GM12865 (cell line): ENCODE measurements at places on chromosomes 1 and 21.

DNA sequence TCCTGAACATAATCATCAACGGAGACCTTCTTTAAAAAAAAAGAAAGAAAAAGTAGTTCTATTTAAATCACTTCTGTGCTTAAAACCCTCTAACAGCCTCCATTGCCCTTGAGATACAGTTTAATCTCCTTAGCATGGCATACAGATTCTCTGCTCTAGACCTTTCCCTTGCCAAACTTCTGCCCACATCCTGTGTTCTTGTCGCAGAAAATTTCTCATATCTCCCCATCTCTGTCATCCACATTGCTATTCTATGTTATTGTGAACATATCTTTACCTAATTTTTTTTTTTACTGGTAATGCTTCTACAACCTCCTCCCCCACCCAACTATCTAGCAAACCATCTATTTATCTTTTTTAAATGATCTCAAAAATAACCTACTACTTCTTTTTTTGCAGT, 135.7 kb upstream of the PROX1 start:
- no peak for DNase-seq

GRCh38 chr1:1407636-1408318, 684 bp upstream of the MRPL20 start:
- peak; percentile 63 for DNase-seq

DNA sequence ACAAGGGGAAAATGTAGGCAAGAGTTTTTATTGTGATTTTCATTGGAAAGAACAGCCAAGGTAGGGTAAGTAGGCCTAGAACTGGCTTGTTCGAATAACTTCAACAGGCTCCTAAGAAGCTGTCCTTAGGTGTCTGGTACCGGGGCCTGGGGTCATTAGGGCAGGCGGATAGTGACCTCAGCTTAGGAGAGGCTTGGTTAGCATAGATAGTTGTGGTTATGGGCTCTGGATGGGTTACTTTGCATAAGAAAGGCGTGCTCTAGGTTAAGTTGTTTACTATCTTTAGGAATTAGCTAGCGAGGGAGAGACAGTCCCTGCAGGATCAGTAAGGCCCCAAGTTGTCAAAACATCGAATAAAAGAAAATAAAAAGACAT, 20.7 kb upstream of the HPCAL4 start:
- DNase-seq = no peak

DNA sequence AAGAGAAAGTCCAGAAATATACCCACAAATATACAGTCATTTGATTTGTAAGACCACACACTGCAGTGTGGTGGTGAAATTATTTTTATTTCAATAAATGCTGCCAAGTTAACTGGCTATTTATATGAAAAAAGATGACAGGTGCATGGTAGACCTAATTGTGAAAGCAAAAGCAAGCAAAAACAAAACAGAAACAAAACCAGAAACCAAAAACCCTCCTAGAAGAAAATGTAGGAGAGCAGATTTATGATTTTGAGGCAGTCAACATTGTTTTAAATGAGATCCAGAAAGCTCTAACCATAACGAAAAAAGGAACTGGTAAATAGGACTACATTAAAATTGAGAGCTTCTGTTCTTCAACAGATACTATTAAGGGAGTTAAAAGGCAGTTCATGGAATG, 303.6 kb downstream of the PRDM2 start:
- peak; percentile 13 for DNase-seq

GRCh38 chr1:35441926-35442579, 115.2 kb downstream of the KIAA0319L start:
- DNase-seq = no peak

DNA sequence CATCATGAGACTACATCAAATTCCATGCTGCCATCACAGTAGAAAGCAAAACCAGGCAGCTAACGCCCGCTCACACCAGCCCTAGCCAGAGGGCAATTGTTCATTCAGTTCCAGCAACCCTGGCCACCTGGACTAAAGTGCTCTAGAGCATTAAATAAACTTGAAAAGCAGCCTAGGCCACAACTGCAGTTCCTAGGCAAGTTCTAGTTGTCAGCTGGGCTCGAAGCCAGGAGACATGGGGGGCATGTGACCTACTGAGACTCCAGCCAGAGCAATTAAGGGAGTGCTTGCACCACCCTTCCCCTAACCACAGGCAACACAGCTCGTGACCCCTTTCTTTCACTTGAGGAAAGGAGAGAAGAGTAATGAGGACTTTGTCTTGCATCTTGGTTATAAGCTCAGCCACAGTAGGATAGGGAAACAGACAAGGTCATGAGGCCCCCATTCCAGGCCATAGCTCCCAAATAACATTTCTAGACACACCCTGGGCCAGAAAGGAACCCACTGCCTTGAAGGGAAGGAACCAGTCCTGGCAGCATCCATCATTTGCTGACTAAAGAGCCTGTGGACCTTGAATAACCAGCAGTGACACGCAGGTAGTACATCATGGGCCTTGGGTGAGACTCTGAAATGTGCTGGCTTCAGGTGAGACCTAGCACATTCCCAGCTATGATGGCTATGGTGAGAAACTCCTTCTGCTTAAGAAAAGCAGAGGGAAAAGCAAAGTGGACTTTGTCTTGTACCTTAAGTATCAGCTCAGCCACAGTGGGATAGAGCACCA, 77.0 kb downstream of the ZZZ3 start:
- DNase-seq = no peak

DNA sequence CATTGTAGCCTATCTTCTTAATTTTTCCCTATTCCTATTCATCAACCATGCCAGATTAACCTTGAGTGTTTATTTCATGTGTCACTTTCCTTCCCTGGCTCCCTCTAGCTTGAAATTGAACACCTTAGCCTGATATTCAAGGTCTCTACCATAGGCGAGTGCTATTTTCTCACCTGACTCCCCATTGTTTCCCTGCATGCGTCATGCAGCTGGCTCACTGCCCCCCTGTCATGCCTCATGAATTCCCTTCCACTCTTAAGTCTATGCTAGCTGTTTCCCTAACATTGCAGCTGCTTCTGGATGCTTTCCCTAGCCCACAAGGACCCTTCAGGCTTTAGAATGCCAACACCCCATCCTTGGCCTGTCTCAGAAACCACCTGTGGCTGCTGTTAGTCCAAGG, 56.7 kb upstream of the CD1D start:
- DNase-seq = no peak

GRCh38 chr21:44666401-44667320, at the start of gene KRTAP12-2:
Gene KRTAP12-2, minus strand, starts transcription at chr21:44666927. Its CDS starts 41 bp downstream, at chr21:44666886.
- no peak for DNase-seq

DNA sequence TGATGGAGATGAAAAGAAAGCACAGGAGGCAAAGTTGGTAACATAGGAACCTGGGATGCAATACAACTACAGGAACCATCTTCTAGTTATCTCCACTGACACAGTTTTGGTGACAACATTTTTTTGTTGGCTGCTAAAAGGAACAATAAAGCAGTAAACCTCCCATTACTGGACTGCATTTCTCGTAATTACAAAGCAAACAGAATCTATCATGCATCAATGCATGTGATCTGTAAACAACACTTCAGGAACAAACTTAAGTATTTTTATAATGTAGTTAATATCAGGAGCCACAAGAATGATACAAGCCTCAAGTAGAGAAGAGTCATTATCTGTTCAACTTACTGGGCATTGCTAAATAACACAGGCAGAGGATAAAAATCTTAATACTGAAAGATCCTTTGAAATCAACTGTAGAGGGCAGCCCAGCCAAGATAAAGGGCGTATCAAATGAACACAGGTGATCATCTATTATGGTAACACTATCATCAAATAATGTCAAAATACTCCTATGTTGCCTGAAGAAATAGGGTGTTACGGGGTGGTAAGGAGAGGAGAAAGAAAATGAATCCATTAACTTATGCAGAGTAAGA, 193.3 kb downstream of the EIF4G3 start:
- DNase-seq = no peak

- DNase-seq = no peak
These were observed 1.6 kb downstream of the SOX13 start for GRCh38 chr1:204074274-204075138.

- peak; percentile 72 for DNase-seq
These were observed 495 bp downstream of the PI4KB start for GRCh38 chr1:151326619-151327222.
